Stimulated activated CD4-positive, alpha-beta T cell treated with anti-CD3 and anti-CD28 coated beads, Interleukin-1b, Interleukin-23, amount 100 ng/mL, for 48 hours (primary cell): ENCODE measurements at places on chromosomes 6 and 20.

DNA sequence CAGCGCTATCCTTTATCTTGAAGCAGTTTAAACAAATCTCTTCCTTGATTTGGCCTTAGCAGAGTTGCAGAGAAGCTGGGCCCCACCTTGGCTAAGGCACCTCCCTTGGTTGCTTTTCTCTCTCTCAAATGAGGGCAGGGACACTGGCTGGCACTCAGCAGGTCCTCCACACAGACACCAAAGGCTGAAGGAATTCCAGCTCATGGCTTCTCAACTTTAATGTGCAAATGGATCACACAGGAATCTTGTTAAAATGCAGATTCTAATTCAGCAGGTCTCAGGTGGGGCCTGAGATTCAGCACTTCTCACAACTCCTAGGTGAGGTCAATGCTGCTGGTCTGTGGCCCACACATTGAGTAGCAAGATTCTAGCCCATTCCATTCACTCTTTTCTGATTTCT, 25.7 kb downstream of the RIMS4 start:
- no peak for DNase-seq

- DNase-seq = no peak
Measured at GRCh38 chr6:152571089-152571488, 66.1 kb downstream of the SYNE1 start.

DNA sequence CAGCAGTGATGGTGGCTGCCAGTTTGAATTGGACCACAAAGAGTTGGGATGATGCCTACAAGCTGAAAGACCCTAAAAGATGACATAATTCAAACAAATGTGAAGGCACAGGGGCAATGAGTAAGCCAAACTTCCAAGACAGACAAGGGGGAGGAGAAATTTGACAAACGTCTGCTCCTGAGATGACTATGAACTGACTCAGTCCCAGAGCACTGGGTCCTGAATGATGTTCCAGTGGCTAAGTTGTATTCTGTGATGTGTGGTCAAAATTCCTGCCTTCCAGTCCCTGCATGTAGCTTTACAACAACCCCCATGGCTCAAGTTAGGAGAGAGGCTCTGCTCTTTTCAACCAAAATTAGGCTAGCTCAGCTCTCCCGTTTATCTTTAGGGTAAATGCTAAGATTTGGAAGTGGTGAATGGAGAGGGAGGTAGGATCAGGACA, 86.1 kb upstream of the SIRPA start:
- DNase-seq = no peak

- DNase-seq = no peak
Measured at GRCh38 chr6:121984956-121985355, 414.5 kb upstream of the HSF2 start.

DNA sequence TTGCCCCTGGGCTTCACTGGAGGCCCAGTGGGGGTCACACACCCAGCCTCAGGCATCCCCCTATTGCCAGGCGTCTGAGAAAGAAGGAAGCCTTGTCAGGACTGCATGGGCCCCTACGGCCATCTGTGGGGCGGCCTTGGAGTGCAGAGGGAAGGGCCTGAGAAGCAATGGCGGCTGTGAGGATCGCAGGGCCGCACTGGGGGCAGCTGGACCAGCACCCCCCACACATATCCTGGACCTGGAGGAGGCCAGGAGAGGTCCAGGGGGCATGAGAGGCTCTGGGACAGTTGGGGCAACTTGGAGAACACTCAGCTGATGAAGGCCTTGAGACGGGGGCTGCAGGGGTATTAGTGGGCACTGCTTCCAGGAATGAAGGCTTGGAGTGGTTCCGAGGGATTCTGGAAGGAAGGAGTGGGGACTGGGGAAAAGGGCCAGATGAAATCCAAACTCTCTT, 16.5 kb downstream of the MDFI start:
- no peak for DNase-seq

- no peak for DNase-seq
Measured at GRCh38 chr20:25588491-25588890, 3.2 kb upstream of the NINL start.

- no peak for DNase-seq
Measured at GRCh38 chr6:136624347-136624746, 74.1 kb upstream of the MAP7 start.

- no peak for DNase-seq
Measured at GRCh38 chr6:132298344-132298949, 102.8 kb downstream of the MOXD1 start.

DNA sequence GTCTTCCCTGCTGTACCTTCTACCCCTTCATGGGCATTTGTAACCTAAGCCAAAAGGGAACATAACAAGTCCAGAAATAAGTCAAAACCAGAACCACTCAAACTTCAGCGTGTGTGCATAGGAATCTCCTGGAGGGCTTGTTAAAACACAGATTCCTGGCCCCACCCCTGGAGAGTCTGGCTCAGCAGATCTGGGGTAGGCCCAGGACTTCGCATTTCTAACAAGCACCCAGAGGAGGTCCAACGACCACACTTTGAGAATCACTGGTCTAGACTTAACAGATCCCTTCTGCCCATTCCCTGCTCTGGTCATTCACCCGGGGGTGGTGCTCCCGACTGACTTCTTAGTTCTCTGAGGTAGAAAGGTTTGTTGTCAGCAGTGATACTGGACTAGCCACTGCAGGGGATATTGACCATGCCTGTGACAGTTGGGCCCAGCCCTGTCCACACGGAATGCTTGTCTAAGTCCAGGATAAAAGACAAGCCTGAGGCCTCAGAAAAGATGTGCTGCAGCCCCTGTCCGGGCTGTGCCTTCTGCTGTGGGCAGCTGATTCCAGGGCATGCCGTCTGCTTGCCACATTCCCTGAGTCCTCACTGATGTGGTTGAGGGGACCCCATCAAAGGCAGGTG, 68.6 kb downstream of the SYNJ2 start:
- DNase-seq = no peak

GRCh38 chr6:168394606-168395005, 46.4 kb upstream of the SMOC2 start:
- DNase-seq = no peak

GRCh38 chr6:4180652-4181255, 45.4 kb upstream of the ECI2 start:
- DNase-seq = no peak

- DNase-seq = no peak
Measured at GRCh38 chr6:75762063-75762462, 13.0 kb downstream of the MYO6 start.

DNA sequence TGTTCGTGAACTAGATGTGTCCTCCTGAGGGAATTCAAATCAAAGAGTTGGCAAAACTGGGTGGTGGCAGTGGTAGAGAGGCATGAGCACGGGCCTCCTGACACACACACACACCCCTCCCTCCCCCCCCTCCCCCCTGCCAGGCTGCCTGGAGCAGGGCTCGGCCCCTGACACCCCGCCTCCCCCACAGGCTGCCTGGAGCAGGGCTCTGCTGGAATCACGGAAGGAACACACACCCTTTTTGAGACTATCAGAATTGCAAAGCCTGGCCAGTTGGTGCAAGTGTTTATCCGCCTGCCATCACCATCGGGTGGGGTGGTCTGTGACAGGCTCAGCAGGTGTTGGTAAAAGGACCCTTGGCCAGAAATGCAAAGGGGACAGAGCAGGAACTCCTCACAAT, 59.0 kb downstream of the FAM120B start:
- DNase-seq = no peak

GRCh38 chr6:107620732-107621131, 130.8 kb downstream of the SOBP start:
- DNase-seq = no peak

- DNase-seq = no peak
Measured at GRCh38 chr6:57024321-57024720, 22.2 kb upstream of the KIAA1586 start.

GRCh38 chr6:119352001-119352400, 2.4 kb upstream of the MAN1A1 start:
- DNase-seq = no peak

- no peak for DNase-seq
Measured at GRCh38 chr6:93580446-93580845, 161.1 kb upstream of the EPHA7 start.

GRCh38 chr6:31689249-31690110, 8.6 kb upstream of the LY6G5C start:
- no peak for DNase-seq

GRCh38 chr6:291204-291696, 1.0 kb upstream of the DUSP22 start:
- no peak for DNase-seq

- no peak for DNase-seq
Measured at GRCh38 chr6:28809947-28810658, 113.7 kb downstream of the TRIM27 start.

- DNase-seq = no peak
Measured at GRCh38 chr6:168884050-168884645, 369.5 kb downstream of the THBS2 start.

DNA sequence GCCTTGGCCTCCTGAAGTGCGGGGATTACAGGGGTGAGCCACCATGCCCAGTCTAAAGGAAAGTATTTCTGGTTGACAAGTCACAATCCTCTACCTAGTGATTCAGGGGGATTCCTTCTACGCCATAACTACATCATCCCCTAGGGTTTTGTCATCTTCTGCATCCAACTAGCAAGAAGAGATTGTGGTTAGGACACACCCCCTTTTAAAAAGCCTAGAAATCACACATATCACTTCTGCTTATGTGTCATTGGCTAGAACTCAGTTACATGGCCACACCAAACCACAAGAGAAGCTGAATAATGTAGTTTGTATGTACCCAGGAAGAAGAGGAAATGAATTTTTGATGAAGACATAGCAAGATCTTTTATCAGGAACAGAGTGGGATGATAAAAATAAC, 14.7 kb upstream of the CHD6 start:
- no peak for DNase-seq

DNA sequence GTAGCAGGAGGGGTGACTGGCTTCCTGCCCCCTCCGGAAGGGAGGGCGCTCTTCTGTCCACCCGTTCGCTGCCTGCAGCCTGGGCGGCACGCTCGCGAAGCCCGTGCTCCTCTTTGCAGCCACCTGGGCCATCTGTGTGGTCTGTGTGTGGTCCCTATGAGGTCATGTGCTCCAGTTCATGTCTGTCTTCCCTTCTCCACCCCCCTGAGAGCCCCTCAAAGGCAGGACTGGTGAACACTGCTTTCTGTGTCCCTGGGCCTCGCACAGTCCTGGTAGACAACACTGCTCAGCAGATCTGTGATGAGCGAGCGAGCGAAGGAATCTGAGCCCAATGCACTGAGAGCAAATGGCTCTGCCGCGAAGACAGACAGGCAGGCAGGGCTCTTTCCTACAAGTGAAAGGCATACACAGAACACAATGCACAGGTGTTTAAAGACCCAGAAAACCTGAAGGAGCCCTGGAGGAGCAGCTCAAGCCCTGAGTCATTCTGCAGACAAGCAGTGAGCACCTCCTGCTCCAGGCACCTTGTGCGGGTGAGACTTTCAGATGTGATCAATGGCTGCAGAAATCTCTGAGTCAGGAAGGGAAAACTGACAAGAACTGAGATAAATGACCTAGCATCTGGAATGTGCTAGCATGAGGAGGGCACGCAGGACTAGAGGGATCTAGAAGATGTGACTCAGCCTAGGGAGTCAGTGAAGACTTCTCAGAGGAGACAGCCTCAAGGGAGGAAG, 27.1 kb downstream of the PPP1R3G start:
- no peak for DNase-seq

DNA sequence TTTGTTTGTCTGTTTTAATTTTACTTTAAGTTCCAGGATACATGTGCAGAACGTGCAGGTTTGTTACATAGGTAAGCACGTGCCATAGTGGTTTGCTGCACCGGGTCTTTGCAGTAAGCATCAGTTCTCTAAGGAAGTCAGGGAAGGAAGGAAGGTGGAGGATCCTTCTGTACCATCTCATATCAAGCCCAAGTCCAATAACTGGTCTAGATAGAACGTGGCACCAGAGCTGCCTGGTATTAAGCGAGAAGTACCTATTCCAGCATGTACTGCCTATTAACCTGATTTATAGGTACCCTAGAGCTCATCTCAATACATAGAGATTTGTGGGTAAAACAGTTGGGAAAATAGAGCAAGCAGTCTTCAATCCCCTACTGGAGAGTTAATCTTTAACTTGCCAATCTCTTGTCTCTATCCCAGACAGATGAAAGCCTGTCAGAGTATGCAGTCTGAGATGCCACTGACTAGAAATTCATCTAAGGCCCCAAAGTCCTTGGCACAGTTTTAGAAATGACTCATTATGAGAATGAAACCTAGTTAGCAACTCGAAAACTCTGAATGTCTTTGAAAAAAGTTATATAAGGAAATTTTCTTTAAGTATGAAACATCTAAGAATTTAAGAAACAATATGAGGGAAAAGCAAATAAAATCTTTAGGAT, 144.9 kb downstream of the TFAP2A start:
- no peak for DNase-seq

DNA sequence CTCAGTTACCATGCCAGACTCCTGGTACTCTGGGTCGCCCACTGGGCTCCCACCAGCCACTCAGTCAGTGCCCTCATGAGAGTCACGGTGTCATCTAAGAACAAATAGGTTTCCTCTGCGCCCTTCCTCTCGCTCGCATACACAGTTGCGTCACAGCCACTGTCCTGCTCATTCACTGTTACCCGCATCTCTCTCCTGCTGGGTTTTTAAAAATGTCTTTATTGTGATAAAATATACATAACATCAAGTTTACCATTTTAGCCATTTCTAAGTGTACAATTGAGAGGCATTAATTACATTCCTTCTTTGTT, 4.0 kb downstream of the TEAD3 start:
- DNase-seq = no peak

DNA sequence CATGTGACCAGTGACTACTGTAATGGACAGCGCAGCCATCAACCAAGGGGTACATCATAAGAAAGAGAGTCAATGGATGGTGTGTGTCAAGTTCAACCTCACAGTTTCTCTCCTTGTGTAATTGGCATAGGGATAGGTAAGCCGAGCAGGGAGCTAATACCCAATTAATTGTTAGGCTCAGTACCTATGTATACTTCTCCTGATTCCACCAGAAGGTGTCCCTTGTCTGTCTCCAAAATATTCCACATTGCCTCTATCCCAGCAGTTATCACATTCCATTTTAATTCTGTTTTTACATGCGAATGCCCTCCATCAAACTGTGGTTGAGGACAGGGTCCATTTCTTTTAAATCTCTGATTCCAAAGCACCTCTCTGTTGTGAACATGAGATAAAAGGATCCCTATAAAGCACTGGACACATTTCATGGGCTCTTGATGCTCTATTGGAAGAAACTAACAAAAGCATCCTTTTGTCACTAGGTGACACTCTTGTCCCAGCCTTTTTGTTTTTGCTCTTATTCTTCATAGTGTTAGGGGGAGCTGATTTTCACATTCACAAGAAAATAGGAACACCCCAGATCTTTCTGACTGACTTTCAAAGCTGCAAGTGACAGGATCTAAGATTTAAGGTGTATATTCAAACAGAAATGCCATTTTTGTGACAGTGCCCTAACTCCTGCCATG, 38.9 kb downstream of the FBXO9 start:
- no peak for DNase-seq
